Osteocyte (in vitro differentiated cells): ENCODE measurements at places on chromosomes 4 and X. TPM values are rescaled to one million over a fixed set of nuclear protein-coding genes. Genes with fewer than 3 reads are reported as not detected.

DNA sequence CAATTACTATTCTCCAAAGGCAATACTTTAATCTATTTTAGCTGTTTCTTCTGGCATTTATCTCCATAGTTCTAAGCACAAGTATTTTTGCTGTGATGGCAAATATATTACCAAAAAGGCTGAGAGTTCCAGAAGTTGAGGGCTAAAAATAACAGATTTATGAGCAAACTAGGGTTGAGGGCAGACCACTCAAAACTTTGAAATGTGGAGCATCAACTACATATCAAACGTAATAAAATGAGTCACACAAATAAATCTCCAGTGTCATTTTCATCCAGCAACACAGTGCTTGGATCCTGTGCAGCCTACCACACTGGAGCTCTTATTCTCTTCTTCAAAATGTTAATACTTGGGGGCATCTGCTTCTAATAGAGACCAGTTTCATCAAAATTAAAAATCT lies 163.9 kb downstream of the HS3ST1 start:
- no peak for DNase-seq

DNA sequence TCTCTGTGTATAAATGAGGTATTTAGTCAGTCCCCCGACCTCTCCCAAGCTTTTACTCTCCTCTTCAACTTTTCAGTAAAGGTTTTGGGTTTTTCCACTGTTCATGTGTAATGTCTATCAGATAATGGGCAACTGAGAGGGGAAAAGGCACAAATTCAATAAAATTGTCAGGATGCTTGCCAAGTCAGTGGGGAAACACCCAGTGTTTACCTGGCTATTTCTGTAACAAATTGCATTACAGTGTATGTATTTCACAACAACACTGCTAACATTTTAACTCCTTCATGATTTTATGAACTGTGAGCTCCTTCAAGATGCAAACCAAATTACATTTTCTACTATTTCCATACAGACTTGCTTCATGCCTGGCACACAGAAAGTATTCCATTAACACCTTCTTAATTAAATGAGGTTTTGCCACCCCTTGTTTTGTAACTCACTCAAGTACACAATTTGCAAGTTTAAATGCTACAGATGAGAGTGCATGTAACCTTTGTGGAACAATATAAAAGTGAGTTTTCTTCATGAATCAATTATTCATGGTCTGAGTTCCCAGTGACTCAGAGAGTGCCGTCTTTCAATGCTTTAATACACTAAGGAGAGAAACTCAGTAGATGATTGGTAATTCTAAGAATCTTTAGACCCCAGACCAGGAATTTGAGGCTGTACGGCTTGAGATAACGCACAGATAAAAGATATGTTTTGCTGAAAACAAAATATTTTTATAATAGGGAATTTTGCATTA lies 149.8 kb upstream of the TLL1 start:
- DNase-seq: no peak

- DNase-seq: no peak
Measured at GRCh38 chrX:134406356-134407064, 53.5 kb upstream of the HPRT1 start.

- no peak for DNase-seq
Measured at GRCh38 chrX:131854581-131854980, 168.5 kb upstream of the STK26 start.

GRCh38 chr4:8301851-8302730 lies 32.5 kb downstream of the HTRA3 start:
- no peak for DNase-seq

- DNase-seq: no peak
Measured at GRCh38 chr4:150063128-150063527, 15.1 kb upstream of the DCLK2 start.

- DNase-seq: no peak
Measured at GRCh38 chr4:141571362-141571761, 65.0 kb upstream of the IL15 start.

GRCh38 chr4:37922328-37922727 lies 31.4 kb downstream of the TBC1D1 start:
- no peak for DNase-seq

- no peak for DNase-seq
Measured at GRCh38 chr4:164892018-164892417, 15.0 kb downstream of the APELA start.

DNA sequence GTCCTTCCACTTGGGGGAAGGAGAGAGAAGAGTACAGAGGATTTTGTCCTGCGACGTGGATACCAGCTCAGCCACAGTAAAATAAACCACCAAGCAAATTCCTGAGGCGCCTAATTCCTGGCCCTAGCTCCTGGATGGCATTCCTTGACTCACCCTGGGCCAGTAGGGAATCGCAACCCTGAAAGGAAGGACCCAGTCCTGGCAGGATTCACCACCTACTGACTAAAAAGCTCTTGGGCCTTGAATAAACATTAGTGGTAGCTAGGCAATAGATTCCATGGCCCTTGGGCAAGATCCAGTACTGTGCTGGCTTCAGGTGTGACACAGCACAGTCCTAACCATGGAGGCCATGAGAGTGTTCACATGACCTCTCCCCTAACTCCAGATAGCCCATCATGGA lies 45.6 kb downstream of the GABRA3 start:
- no peak for DNase-seq

DNA sequence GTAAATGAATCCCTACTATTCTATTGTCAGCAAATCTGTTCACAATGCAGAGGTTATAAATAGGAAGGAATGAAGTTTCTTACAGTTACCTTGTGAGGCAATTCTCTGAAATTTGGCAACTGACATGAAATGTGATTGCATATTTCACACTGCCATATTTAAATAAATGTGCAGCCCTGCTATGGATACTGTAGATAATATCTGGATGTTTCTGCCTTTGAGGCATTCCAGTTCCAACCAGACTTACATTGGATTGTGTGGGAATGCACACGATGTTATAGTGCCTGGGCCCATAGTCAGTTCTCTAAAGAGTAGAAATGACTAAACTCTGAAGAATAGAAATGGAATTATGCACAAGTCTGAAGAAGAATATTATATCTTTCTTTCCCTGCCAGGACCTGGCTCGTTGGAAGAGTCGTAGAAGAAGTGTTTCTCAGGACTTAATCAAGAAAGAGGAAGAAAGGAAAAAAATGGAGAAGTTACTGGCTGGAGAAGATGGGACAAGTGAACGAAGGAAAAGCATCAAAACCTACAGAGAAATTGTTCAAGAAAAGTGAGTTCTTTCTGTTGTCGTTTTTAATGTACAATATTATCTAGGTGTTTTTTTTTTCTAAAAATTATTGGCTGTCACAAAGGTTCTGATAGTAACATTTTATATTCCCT lies 102.7 kb downstream of the PHOX2B start:
- DNase-seq: no peak

DNA sequence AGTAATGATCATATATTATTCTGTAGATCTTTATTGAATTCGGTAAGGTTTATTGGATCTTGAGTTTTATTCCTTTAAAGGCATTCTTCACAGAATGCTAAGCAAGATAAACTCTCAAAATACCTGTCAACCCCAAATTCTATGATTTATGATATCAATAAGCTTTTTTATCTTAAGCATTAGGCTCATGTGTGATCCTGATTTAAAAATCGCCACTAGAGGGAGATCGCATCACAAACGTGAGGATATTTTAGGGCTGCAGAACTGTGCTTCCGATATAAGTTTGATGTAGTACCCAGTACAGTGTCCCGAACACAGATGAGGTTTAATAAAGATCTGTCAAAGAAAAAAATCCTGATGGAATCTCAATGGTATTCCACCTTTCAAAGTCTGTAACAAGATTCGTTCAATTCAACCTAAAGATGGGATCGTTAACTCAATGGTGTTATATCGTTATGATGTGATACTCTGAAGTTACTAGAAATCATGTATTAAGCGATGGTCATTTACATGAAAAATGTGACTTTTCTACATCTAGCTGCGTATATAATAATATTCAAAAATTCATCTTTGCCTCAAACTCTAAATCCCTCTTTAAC lies 169.0 kb downstream of the CORIN start:
- no peak for DNase-seq

DNA sequence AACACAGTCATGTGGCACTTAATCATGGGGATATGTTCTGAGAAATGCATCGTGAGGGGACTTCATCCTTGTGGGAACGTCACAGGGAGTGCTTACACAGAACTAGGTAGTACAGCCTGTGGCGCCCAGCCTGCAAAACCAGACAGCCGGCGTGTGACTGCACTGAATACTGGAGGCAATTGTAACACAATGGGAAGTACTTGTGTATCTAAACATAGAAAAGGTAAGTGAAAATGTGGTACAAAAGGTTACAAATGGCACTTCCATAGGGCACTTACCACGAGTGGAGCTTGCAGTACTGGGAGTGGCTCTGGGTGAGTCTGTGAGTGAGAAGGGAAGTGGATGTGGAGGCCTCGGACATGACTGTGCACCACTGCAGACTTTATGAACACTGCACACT lies 5.2 kb downstream of the TLR3 start:
- DNase-seq: no peak

DNA sequence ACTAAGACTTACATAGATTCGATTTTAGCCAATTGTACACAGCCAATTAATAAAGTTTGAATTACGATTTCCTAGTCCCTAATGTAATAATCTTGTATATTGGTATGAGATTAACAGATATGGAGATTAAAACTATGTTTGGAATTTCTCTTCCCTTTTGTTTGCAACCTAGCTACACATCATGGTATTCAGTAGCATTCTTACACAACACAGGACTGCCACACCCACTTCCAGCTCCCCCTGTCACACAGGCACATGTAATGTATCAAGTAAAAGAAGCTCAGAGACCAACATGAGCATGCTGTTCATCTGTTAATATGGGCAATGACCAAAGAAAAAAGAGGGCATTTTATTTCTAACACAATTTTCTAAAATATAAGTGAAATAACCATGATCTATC lies 12.8 kb downstream of the SLC6A14 start:
- no peak for DNase-seq

DNA sequence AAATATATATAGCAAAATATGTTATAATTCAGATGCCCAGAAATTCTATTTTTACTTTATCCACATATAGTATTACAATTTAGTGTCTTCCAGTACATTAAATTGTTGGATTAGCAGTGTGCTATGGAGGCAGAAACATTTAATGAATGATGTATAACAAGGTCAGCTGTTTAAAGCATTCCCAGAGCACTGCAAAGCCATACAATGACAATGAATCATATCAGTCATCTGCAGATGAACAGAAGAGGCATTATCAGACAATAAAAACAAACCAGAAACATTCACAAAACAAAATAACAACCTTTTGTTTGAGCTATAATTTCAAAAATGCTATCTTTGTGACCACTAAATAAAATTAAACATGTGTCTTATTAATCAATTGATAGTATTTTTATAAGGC lies 524.2 kb downstream of the FAT4 start:
- no peak for DNase-seq

DNA sequence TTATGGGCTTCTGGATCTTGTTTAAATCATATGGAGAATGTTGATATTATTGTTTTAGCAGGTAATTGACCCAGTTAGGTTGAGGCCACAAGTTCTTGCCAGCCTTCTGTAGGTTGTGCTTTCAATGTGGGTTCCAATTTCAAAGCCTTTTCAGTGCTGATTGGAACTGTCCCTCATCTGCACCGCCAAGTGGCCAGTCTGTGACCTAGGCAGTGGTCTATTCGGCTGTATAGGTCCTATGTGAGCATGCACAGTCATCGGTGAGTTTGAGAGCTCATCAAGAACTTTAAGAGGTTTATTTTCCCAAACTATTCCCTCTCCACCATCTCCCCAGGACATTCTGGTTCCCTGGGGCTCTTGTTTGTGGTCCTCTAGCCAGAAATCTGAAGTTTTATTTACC lies 35.7 kb downstream of the DDX53 start:
- DNase-seq: no peak

- DNase-seq: no peak
Measured at GRCh38 chr4:77453911-77454310, 151.7 kb upstream of the CXCL13 start.

- peak; percentile 72 for DNase-seq
Measured at GRCh38 chrX:53050841-53051240, 2.3 kb downstream of the GPR173 start.

GRCh38 chr4:98662626-98663225 lies 4.3 kb upstream of the TSPAN5 start:
- no peak for DNase-seq

DNA sequence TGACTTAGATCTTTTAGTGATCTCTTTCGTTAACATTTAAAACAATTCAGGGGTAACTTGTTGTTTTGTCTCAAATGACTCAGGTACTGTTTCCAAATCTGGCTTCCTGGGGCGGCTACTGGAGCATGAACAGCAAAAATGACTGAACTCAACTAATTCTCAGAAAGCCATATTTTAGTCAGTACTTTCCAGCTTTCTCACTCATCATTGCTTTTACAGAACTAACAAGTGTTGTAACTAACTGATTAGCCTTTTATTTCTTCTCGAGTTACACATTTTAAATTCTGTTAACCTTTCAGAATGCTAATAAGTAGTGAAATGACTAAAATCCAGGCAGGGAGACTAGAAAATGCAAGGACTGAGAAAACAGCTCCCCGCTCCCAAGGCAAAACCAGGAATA lies 55.3 kb downstream of the JADE3 start:
- DNase-seq: no peak

DNA sequence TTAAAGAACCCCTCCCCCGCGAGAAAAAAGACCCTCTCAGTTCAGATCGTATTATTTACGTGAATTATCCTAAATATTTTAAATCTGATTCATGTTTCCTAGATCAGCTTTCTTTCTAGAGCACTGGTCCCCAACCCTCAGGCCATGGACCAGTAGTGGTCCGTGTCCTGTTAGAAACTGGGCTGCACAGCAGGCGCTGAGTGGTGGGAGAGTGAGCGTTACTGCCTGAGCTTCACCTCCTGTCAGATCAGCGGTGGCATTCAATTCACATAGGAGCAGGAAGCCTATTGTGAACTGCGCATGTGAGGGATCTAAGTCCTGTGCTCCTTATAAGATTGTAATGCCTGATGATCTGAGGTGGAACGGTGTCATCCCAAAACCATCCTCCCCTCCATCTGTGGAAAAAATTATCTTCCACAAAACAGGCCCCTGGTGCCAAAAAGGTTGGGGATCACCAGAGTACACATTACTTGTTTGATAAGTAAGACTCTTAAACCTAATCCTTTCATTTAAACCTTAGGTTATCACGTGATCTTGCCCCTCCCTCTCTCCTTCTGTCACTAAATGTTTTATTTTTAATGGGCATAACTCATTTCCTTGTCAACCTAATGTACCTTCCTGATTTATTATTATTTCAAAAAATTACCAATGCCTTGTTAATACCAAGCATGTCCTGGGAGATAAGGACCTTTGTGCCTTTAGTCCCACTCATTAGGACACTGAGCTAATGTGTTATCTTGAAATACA lies 442.9 kb downstream of the TLL1 start:
- DNase-seq: no peak

GRCh38 chr4:26751838-26752237 lies 108.8 kb upstream of the STIM2 start:
- DNase-seq: no peak

GRCh38 chr4:100977746-100978397 lies 369.5 kb downstream of the PPP3CA start:
- no peak for DNase-seq

The EMD gene
- 68.9 and 73.1 TPM in 2 replicates for total RNA-seq

The RHOH gene
- total RNA-seq: not detected in 2 replicates

The PPARGC1A gene
- total RNA-seq: 10.2 and 11.8 TPM in 2 replicates

The CXorf49 gene
- total RNA-seq: not detected in 2 replicates

The PCDH18 gene
- total RNA-seq: 69.3 and 74.8 TPM in 2 replicates

The F8A2 gene
- total RNA-seq: not detected in 2 replicates

The ASB12 gene
- total RNA-seq: not detected in 2 replicates

The PROM1 gene
- total RNA-seq: not detected in 2 replicates

The ZCCHC12 gene
- 0.16 TPM in 1 of 2 replicates, not detected in the other for total RNA-seq

The CYLC1 gene
- total RNA-seq: not detected in 2 replicates
